ENCODE measurements at places on chromosomes 4 and X.

- DNase-seq, result no peak
These were observed 2.3 kb downstream of the AMMECR1 start for GRCh38 chrX:110315551-110315950.

- DNase-seq, result no peak
These were observed 581.4 kb upstream of the DIPK2B start for GRCh38 chrX:45781901-45782553.

DNA sequence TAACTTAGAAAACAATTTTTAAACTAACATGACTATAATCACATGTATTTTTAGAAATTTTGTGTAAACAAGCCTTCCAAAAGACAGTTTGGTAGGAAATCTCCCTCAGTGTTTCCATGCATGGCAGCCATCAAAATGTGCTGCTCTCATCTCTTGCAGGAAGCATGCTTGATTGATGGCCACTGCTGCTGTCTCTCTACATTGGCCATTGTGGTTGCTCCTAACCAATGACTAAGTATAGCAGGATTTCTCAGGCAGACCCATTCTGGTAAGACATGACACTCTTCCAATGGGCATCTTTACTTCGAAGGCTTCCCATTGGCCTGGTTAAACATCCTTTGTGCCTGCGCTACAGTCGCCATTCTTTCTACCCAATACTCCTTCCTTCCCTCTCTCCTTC lies 78.9 kb upstream of the GUCY1A1 start:
- no peak for DNase-seq

DNA sequence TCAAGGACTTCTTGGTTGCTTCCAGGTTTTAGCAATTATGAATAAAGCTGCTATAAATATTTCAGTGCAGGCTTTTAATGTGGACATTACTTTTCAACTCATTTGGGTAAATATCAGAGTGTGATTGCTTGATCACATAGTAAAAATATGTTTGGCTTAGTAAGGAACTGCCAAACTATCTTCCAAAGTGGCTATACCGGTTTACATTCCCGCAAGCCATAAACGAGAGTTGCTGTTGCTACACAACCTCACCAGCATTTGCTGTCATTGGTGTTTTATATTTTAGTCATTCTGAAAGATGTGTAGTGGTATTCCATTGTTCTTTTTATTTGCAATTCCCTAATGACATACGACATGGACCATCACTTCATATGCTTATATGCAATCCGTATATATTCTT lies 30.9 kb upstream of the SPOCK3 start:
- DNase-seq, result no peak

DNA sequence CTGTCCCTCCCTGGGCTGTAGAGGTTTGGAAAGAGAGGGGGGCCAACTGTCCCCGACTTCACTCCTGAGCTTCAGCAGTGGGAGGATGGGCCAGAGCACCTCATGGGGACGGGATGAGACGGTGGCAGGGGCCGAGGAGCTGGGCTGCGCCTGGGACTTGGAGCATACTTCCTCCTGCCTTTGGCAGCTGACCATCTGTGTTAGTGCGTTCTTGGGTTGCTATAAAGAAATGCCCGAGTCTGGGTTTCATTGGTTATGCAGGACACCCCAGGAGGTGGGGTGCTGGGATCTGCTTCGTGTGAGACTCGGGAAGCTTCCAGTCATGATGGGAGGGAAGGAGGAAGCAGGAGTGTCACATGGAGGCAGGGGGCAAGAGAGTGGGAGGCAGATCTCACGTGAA lies 7.4 kb downstream of the PSAPL1 start:
- no peak for DNase-seq

DNA sequence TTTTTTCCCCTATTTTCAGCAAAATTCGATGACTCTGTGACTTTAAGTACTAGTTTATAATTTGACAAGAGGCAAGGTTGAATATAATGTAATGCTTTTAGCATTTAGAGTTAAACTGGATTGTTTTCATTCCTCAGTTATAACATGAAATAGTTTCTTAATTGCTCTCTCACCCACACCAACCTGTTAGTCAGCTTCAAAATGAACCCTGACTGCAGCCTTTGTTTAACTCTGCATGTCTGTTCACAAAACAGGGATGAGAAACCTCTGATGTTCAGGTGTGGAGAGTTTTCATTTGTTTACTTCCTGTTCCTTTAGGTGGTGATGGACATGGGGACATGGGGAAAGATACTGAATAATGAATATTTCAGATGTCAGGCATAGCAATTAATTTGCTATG lies 49.9 kb upstream of the MND1 start:
- DNase-seq, result no peak

DNA sequence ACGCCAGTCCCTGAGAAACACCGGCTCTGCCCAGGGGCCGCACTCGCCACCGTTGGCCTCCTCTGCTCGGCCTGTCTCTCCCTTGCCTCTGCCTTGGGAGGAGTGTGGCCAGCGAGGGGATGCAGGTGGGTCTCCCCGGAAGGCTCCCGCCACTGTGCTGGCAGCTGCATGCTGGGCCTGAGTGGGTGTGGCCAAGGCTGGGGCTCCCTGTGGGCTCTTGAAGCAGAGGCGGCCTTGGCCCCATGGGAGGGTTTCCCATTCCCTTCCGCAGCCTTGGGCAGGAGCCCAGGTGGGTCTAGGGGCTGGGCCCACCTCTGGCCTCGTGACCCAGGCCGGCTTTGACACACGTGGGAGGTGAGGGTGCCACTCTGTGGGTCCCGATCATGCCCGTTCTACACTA lies 19.1 kb downstream of the FGFRL1 start:
- DNase-seq, result peak; percentile 67

DNA sequence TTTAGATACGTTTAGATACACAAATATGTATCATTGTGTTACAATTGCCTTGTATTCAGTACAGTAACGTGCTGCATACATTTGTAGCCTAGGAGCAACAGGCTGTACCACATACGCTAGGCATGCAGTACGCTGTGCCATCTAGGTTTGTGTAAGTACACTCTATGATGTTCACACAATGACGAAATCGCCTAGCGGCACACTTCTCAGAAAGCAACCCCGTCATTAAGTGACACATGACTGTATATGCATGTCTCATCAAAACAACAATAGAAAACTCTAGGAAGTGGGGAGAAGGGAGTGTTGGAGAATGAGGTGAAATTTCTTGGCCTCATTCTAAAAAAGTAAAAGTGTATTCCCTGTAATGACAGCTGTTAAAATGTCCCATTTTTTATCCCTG lies 32.7 kb downstream of the CCDC149 start:
- no peak for DNase-seq

- no peak for DNase-seq
These were observed 68.7 kb downstream of the SUPT20HL2 start for GRCh38 chrX:24245202-24245601.

GRCh38 chr4:159925770-159926169 lies 822.9 kb downstream of the RAPGEF2 start:
- no peak for DNase-seq

DNA sequence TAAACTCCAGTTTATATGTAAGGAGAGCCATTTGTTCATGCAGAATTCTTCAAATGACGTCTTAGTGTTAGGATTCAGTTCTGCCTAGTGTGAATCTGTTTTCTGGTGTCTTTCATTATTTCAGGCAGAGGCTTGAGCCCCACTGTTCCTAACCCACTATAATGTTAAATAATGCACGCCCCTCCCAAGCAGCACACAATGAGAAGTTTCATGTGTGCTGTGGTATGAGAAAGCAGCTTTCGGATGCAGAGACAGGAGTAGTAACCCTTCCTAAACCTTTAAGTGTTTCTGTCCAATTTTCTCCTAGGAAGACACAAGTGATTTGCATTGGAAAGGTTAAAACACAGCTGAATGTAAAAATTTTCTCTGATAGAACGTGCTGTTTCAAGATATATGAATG lies 54.5 kb downstream of the TRIM2 start:
- DNase-seq, result no peak

DNA sequence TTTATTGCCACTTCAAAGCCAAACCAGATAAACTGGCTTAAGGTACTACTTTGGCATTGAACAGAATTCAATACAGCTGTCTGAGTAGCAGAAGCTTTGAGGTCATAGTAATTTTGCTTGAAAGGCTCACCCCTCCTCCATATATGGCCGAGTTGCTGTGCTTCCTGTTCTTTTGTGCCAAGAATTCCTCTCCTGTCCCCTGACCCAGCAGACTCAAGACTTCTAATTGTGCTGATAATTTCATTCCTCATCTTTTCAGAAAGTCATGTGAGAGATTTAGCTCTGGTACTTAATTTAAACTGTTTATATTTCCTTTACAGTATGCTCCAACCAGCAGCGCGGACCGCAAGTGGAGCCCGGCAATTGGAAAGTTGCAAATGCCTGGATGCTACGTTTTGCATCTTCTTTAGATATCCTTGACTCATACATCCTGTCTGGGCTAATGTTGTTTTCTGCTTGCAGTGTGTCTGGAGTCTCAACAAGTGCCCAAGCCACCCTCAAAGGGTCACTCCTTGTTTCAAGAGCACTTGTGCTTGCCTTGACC lies 373.4 kb downstream of the PDGFC start:
- DNase-seq, result no peak

DNA sequence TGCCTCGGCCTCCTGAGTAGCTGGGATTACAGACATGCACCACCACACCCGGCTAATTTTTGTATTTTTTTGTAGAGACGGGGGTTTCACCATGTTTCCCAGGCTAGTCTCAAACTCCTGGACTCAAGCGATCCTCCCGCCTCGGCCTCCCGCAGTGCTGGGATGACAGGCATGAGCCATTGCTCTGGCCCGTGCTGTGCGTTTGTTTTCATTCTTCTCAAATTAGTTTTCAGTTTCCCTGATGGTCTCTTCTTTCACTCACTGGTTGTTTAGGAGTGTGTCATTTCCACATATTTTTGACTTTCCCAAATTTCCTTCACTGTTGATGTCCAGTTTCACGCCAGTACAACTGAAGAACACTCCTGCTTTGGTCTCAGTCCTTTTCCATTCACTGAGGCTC lies 31.8 kb downstream of the SH3TC1 start:
- DNase-seq, result no peak

GRCh38 chr4:159413306-159413943 lies 310.5 kb downstream of the RAPGEF2 start:
- no peak for DNase-seq

- no peak for DNase-seq
These were observed 36.9 kb downstream of the DCHS2 start for GRCh38 chr4:154454710-154455109.

GRCh38 chrX:13791145-13791544 lies 25.7 kb downstream of the GPM6B start:
- DNase-seq, result no peak

- DNase-seq, result no peak
These were observed 127.1 kb downstream of the ATRX start for GRCh38 chrX:77658886-77659285.

DNA sequence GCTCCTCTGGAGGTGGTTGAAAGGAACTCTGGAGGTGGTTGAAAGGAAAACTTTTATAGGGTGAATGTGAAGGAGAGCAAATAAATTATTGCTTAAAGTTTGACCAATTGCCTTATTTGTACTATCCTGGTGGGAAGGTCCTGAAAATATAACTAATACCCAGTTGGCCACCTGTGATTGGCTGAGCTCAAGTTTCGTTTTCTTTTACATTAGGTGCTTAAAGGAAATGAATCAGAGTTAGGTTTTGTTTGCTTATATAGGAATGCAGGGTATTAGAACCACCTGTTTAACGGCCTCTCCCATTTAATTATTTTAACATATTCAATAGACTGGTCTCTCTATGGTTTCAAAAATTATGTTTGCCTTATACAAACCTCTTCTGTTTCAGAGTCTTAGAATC lies 497.6 kb downstream of the PRR32 start:
- no peak for DNase-seq

DNA sequence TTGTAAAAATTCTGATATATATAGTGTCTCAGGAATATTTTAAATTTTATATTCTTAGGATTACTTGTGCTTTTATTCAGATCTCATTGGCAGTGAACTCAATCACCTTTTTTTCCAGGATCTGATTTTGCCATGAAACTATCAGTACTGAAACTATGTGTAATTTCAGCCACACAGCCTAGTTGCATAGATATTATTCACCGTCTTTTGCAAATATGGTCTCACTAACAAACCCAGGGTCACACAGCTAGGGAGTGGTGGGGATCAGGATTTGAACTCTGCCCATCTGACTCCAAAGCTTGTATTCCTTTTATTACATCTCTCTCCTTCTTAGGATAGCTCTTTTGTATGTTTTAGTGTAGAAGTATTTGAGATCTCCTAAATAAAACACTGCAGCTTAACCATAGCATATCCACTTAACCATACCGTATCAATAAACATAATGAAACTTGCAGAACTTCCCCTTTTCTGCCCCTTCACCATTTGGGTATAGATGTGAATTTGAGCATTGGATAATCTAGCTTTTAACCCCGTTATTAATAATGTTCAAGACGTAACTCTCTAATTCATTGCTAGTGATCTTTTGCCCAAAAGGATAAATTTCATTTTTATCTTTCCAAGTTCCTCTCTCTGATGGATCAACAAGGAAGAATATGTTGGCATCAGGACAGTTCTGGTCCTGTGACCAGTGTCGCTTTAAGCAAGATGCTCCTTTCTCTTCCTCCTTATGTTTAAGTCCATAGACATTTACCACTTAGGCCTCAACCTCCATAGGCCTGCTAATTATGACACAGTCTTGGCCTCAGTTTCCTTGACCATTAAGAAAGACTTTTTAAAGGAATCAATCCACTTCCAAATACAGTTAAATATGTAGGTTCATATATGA lies 74.6 kb downstream of the RAPGEF2 start:
- no peak for DNase-seq

- DNase-seq, result peak; percentile 82
These were observed 103.5 kb upstream of the NOCT start for GRCh38 chr4:138911909-138912703.

DNA sequence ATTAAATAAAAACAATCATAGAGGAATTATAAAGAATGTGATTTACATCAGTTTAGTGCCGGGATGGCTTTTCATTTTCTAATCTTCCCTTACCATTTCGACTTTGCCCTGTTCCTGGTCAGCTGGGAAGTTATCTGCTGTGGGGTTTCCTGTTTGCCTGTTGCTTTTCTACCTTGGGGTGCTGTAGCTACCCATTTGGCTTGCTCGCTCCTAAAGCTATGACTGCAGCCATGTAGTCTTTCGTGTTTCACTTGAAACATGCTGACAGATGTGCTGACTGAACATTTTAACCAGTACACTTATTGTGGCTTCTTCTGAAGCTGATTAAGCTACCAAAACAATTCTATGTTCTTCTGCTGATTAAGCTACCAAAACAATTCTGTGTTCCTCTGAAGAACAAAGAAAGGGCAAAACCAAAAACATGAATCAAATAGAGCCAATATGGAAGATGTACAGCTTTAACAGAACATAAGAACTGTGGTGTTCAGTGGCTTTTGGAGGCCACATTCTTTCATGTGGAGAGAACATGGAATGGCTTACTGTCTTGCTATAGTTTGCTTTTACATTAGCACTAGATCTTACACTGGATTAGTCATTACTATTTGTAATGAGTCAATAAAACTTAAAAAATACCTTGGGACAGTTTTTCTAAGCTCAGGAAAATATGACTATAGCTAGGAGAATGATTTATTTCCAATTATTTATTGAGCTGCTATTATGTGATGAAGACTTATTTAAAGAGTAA lies 440.4 kb downstream of the SPRY1 start:
- no peak for DNase-seq

DNA sequence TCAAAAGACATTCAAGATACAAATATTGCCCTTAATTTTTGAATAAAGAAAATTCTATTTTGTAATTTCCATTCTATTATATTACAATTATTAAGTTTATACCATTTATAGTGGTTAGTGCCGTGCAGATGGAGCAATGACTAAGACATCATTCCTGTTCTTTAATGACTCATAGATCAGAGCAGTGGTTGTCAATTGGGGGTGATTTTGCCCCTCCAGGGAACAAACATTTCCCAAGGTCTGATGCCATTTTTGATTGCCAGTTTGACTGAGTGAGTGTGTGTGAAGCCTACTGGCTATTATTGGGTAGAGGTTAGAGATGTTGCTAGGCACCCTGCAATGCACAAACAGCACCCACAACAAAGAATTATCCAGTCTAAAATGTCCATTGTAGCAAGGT lies 97.9 kb upstream of the DDIT4L start:
- DNase-seq, result no peak

Measured in NCI-H1436 (cell line).